ENCODE measurements at places on chromosomes 12 and 14.

GRCh38 chr12:51630986-51631385, 40.0 kb downstream of the SCN8A start:
- DNase-seq = no peak

- DNase-seq = no peak
Observed at GRCh38 chr12:126362493-126362892, 1297.3 kb downstream of the AACS start.

GRCh38 chr12:40261937-40262336, 37.1 kb downstream of the LRRK2 start:
- no peak for DNase-seq

GRCh38 chr12:21608196-21608595, 3.5 kb upstream of the GYS2 start:
- no peak for DNase-seq

GRCh38 chr12:38113991-38114390, 202.6 kb upstream of the ALG10B start:
- no peak for DNase-seq

DNA sequence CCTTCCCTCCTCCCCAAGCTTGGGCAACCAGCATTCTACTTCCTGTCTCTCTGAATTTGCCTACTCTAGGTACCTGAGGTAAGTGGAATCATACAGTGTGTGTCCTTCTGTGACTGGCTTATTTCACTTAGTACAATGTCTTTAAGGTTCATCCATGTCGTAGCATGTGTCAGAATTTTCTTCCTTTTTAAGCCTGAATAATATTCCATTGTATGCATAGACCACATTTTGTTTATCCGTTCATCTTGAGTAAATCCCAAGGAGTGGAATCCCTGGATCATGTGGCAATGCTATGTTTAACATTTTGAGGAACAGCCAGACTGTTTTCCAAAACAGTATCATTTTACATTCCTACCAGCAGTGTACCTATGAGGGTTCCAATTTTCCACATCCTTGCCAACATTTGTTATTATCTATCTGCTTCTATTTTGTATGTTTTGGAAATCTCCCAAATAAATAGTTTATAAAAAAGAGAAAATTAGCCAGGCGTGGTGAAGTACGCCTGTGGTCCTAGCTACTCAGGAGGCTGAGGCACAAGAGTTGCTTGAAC, 12.4 kb downstream of the HSP90AA1 start:
- DNase-seq = no peak

DNA sequence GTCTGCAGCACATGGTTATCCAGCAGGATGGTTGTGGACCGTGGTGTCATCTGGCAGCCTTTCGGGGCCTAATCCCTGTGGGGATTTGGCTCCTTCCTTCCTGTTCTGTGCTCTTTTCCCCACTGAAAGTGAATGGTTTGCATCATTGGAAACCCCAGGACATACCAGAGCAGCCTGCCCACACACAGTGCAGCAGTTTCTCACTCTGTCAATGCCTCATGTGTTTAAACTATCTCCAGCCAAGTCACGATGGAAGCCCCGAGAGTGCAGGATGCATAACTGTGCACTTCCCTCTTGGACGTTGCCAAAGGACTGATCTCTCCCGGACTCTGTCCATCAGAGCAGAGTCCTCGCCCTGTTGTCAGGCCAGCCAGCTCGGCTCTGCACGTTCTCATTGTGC, 29.0 kb upstream of the AMN start:
- DNase-seq = no peak

GRCh38 chr14:65164068-65164824, 61.9 kb upstream of the MAX start:
- DNase-seq = peak; percentile 51
